ENCODE measurements at places on chromosomes 5 and 9.

DNA sequence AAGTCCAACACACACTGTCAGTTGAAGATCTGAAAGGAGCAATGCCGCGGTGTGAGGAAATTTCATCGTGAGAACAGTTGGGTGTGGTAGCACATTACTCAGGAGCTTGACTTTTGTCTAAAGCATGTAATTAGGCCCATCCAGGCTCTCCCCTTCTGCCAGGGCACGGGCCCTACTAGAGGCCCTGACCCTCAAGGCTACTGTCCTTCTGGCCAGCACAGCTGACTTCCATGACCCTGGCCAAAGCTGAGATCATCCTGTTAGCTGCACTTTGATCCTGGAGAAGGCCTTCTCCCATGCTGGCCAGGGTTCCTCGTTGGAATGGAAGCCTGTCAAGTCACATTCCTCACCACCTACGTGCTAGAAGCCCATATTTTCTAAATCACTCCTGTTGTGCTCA lies 77.8 kb upstream of the SLC1A3 start:
- DNase-seq = no peak

- no peak for DNase-seq
These were observed 133.1 kb upstream of the FBXL7 start for GRCh38 chr5:15366676-15367391.

DNA sequence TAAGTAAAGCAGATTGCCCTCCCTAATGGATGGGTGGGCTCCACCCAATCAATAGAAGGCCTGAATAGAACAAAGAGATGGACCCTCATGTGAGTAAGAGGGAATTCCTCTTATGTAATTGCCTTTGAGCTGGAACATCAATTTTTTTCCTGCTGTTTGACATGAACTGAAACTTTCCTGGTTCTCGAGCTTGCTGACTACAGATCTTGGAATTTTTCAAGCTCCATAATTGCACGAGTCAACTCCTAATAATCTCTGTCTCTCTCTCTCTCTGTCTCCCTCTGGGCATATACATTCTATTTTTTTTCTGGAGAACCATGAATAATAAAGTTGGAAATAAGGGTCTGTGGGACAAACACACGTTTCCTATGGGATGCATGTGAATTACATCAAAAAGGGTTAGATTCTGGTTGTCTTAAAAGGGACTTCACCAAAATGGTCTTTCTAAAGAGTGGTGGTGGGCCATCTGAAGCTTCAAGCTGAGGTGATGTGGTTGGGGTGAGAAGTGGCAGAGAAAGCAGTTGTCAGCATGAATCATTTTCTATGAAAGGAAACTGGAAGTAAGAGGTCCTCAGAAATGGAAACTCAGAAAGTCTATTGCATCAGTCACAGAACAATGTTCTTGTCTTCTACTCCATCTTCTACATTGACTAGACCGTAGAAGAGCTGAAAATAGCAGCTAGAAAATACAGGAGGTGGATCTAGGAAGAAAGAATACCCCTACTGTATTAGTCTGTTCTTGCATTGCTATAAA lies 47.0 kb upstream of the HOMER1 start:
- DNase-seq = no peak

GRCh38 chr9:77488439-77489126 lies 159.5 kb downstream of the GNA14 start:
- DNase-seq = peak; percentile 32

DNA sequence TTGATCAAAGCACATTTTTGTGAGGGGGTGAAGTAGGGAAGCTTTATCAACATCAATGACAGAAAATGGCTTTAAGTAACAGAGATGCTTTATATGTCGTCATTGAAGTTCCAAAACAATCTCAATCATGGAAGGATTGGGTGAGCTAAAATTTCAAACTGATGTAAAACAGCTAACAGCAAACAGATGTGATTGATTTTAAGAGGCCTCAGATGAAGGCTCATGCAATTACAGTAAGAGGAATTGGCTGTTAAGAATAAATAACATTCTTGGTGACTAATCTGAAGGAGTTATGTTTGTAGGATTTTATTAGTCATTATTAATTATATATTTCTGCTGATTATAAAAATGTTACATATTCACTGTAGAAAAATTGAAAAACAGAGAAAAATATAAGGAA lies 63.5 kb upstream of the PUM3 start:
- DNase-seq = no peak

DNA sequence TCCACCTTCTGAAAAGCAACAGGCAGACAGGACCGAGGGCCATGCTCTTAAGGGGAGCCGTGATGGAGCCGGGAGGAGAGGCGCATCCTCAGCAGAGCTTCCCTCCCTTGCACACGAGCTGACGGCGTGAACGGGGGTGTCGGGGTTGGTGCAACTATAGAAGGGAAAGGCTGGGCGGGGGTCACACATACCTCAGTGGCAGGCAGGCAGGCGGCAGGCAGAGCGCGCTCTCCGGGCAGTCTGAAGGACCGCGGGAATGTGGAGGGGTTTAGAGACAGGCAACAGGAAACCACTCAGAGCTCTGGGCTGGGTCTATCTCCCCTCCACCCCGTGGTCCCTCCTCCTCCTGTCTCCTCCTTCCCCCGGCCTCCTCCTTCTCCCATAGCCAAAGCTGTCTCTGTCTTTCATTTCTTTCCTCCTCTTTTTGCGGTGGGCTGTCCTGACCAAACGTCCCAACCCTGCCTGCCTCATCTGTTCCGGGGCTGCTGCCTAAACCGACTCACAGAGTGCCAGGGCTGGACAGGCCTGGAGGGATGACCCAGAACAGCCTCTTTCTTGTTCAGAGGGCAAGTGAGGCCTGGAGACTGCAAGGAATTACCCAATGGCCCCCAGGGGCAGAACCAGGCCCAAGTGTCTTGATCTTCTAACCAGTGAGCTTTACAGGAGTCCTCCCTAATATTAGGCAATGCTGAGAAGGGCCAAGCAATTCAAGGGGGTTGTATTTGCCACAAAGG lies at the start of gene SPARC:
Gene SPARC (minus strand): TSS at position 242 of the 734 bp plus-strand sequence. CDS start 10,727 bp downstream, outside the sequence.
- DNase-seq = no peak

- DNase-seq = peak; percentile 1
These were observed 229.7 kb downstream of the MRPS30 start for GRCh38 chr5:45038366-45038987.

DNA sequence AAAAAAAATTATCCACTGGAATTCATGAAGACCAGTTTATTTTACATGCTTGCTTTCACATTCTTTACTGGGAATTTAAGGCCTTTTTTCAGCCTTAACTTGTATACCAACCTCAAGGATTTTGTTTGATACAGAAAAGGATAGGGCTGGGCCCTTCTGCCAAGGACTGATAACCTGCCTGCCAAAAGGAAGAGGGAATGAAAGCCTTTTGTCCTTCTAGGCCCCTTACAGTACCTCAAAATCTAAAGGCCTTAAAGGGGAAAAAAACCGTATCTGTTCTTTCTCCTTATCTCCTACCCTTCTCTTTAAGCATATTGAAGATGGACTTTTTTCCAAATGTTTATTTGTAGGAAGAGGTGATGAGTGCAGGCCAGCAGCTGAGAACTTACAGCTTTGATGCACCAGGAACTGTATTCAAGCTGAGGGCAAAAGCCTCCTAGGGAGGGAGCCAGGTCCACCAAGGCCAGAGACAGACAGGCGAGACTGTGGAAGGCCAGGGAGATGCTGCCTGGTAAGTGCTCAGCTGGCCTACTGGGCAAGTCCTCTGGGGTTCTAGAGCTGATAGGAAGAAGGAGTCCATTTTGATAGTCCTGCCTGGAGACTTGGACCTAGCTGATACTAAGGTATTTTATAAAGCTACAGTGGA lies 31.8 kb downstream of the FAXDC2 start:
- DNase-seq = no peak

DNA sequence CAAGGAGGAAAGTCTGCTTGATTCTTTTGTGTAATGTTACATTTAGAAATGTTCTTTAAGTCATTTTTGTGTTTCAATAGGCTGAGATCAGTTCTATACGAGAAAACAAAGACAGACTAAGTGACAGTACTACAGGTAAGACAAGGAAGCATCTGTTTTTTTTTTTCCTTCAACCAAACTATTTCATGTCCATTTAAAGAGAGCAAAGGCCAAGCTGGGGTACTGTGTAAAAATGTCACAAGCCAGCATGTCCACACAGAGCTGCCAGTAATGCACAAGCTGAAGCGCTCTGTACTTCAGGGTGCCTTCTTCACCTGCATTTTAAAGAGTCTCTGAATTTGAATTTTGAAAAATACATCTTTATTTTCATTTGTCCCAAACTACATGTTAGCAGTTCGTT lies 20.2 kb upstream of the TTC23L start:
- DNase-seq = no peak

DNA sequence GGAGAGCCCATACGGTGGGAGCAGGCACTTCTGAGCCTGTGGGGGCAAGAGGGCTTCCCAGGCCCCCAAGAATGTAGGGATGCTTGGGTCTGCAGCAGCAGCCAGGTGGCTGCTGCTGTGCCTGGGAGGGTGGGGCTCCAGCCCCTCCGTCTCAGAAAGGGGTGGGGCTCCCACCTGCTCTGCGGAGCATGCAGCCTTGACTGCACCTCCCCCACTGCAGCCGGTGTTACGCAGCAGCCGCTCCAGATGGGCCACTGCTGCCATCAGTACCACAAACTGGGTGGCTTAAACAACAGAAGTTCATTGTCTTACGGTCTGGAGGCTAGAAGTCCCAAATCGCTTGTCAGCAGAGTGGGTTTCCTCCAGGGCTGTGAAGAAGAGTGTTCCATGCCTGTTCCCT lies 365.5 kb downstream of the TMEM38B start:
- DNase-seq = no peak

- no peak for DNase-seq
These were observed 6.4 kb downstream of the TSPAN17 start for GRCh38 chr5:176653401-176654385.

- no peak for DNase-seq
These were observed 825.1 kb upstream of the ARRDC3 start for GRCh38 chr5:92208265-92208664.

- no peak for DNase-seq
These were observed 14.8 kb upstream of the SLC25A51 start for GRCh38 chr9:37918665-37919170.

DNA sequence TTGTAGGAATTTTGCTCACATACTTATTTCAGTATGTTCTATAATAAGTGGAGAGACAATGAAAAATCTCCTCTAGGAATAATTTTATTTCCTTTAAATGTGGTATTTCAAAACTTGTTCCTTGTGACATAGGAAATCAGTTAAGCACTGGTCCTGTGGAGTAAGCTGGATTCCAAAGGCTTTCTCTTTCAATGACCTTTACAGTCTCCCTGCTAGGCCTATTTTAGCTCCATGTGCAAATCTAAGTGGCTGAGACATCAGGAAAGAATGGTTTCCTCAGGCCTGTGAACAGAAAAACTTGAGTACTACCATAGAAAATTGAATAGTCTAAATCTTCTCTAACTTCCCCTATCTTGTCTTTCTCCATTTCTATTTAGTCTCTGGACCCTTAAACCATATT lies 514.2 kb upstream of the TLE4 start:
- no peak for DNase-seq

DNA sequence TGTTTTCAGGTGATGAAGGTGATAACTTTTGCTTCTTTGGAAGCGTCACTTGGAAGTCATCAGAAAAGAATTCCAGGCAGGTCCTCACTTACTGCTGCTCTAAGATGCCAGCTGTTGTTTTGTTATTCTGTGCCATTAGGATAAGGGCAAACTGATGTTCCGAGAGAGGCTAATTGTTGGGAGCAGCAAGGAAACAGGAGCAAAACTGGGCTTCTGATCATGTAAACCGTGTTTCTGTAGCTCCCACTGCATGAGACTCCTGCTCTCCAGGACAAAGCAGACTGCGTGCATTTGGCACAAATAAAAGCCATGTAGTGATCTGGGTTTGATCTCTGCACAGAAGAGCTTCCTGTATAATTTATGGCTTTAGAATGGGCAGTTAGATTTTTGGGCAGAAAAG lies 248.2 kb downstream of the MAN2A1 start:
- no peak for DNase-seq
